ENCODE measurements at places on chromosomes 4 and X. TPM values are rescaled to one million over a fixed set of nuclear protein-coding genes. Genes with fewer than 3 reads are reported as not detected.

DNA sequence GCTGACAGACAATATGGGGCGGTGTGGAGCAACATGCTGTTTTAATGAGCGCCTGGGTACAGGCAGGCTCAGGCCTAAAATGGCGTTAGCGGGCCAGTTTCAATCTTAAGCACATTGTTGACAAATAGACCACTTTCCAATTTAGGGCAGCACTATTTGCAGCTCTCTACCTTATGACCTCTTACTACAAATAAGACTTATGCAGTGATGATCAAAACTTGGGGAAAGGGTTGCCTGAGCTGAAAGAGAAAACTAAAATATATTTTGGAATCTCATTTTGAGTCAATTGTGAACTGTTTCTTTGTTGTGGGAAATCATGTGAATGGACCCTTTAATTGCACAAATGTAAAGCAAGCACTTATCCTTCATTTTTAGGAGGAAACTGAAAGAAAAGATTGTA is 25.5 kb upstream of the GPAT3 start:
- no peak overlapping the region for H3K4me3 ChIP-seq
- H3K4me1 ChIP-seq, result no peaks in the 10 kb centered on the region
- no peak overlapping the region for H3K27ac ChIP-seq
- H3K27me3 ChIP-seq, result no peaks in the 10 kb centered on the region

DNA sequence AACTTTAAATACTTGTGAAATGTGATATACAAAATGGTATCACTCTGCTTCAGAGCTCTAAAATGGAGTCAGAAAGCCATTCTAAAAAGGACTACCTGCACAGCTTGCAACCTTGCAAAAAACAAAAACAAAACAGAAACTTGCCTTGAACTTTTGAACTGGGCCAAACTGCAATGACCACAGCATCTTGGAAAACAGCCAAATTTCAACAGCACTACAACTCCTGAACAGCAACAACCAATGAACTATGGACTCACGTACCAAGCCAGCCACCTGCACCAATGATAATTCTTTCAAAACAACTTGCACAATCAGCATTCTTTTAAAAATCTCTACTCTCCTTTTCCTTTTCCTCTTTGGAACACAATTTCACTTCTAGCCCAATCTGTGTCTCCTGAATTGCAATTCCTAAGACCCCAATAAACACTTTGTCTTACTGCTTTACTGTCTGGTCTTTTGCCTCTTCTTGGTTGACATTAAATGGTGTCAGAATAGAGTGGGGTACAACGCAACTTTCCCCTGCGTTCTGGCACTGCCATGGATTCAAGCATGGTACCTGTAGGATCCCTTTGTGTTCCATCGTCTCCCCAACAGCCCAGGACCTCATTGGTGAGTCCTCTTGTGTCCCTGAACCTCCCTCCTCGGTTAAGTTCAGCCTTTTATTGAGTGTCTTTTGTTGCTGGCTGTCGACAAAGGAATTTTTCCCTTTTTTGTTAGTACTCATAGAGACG is 35.7 kb upstream of the FMR1 start:
- no peaks in the 10 kb centered on the region for H3K36me3 ChIP-seq
- no peak overlapping the region for H3K4me3 ChIP-seq
- no peak for DNase-seq
- H3K27me3 ChIP-seq, result no peaks in the 10 kb centered on the region
- H3K4me1 ChIP-seq, result no peaks in the 10 kb centered on the region

DNA sequence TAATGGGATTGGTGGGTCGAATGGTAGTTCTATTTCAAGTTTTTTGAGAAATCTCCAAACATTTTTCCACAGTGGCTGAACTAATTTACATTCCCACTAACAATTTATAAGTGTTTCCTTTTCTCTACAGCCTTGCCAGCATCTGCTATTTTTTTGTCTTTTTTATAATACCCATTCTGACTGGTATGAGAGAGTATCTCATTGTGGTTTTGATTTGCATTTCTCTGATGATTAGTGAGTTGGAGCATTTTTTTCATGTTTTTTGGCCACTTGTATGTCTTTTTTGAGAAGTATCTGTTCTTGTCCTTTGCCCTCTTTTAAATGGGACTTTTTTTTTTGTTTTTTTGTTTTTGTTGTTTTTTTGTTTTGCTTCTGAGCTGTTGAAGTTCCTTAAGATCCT is 200.0 kb upstream of the GK2 start:
- no peaks in the 10 kb centered on the region for H3K36me3 ChIP-seq
- H3K4me3 ChIP-seq, result no peak overlapping the region
- no peaks in the 10 kb centered on the region for H3K27me3 ChIP-seq
- no peak for DNase-seq

DNA sequence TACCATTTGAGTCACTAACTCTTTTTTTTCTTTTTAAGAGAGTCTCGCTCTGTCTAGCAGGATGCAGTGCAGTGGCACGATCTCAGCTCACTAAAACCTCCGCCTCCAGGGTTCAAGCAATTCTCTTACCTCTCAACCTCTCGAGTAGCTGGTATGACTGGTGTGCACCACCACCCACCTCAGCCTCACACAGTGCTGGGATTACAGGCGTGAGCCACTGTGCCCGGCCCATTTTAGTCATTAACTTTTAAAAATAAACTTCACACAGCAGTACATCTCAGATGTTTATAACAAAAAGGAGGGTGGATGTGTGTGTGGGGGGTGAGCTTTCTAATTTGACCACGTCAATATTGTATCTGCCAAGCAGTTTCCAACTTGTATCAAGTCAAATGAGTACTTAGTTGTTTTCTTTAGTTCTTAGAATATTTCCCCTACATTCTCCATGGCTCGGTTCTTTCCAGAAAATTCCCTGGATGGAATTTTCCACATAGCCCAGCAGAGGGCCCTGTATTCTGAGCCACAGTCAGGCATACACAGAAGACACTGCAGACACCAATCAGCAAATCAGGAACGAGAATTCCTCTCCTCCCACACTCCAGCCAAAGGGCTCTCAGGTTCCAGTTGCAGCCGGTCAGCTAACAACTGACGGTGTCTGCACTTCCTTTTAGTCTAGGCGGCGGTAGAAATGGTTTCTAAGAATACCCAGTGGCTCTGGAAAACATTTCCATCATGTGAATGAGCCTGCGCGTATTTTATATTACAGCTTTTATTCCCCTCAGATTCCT is 20.1 kb upstream of the ARAF start:
- no peaks in the 10 kb centered on the region for H3K4me1 ChIP-seq
- H3K4me3 ChIP-seq, result no peak overlapping the region
- no peak overlapping the region for H3K27ac ChIP-seq
- H3K36me3 ChIP-seq, result no peaks in the 10 kb centered on the region

DNA sequence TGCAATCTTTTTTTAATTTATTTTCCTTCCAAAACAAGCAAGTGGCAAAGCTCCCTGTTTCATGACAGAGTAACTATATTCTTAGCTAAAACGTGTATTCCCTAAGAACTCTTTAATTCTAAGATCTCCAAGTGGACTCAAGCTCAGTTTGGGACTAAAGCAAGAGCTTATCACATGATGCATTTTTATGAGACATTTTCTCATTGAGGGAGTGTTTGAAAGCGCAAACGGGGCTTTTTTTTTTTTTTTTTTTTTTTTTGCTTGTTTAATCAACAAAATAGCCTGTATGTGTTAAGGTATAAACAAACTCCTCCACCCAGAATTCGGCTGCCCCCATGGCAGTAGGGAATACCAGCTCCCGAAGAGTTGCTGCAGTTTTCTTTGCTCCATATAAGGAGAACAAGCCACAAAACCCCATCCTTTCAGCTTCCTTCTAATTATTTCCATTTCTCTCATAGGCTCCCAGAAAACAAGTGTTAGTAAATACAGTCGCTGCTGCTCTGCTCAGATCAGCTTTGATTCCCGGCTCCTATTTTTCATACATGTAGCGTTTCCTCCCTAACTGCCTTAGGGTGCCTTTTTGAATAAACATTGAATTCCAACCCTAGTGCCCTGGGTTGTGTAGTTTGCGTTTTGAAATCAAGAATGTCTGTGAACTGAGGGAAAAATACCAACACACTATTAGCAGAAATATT is 669 bp upstream of the PPARGC1A start:
- DNase-seq, result no peak
- H3K27ac ChIP-seq, result no peak overlapping the region
- no peaks in the 10 kb centered on the region for H3K27me3 ChIP-seq
- no peaks in the 10 kb centered on the region for H3K36me3 ChIP-seq

REELD1 gene
- 0.42 TPM for total RNA-seq

Measured in CD4-positive, alpha-beta memory T cell (primary cell).